Thoracic aorta (tissue), 2 donors: ENCODE measurements at places on chromosomes 7 and 10. TPM values are rescaled to one million over a fixed set of nuclear protein-coding genes. Genes with fewer than 3 reads are reported as not detected.
A peak's percentile ranks its signal among the peaks of the same experiment; 100 is the strongest.

- H3K4me1 ChIP-seq, result no peaks in the 10 kb centered on the region
- no peak for DNase-seq
- no peak overlapping the region for H3K4me3 ChIP-seq
- H3K27me3 ChIP-seq, result no peaks in the 10 kb centered on the region
- H3K36me3 ChIP-seq, result no peaks in the 10 kb centered on the region
Observed at GRCh38 chr7:129157651-129158050, 13.1 kb downstream of the TSPAN33 start.

DNA sequence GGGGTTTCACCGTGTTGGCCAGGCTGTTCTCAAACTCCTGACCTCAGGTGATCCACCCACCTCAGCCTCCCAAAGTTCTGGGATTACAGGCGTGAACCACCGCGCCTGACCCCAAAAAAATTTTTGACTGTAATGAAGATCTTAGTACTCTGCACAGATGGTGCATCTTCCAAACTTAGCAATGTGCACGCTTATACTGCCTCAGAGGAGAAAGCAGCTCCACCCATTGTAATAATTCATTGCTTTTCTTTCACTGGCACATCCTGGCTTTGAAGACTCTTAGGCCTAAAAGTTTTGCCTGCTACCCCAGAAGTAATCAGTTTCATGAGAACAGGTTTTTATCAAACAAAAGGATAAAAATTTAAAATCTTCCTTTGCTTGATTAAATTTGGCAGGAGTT, 52.1 kb upstream of the OIT3 start:
- H3K27me3 ChIP-seq, result no peaks in the 10 kb centered on the region
- no peaks in the 10 kb centered on the region for H3K36me3 ChIP-seq
- no peak overlapping the region for H3K27ac ChIP-seq

- no peaks in the 10 kb centered on the region for H3K36me3 ChIP-seq
- peak overlapping the region; percentile 92 for H3K27ac ChIP-seq
- H3K27me3 ChIP-seq, result no peaks in the 10 kb centered on the region
Observed at GRCh38 chr10:62046522-62047227, 145.2 kb downstream of the ARID5B start.

DNA sequence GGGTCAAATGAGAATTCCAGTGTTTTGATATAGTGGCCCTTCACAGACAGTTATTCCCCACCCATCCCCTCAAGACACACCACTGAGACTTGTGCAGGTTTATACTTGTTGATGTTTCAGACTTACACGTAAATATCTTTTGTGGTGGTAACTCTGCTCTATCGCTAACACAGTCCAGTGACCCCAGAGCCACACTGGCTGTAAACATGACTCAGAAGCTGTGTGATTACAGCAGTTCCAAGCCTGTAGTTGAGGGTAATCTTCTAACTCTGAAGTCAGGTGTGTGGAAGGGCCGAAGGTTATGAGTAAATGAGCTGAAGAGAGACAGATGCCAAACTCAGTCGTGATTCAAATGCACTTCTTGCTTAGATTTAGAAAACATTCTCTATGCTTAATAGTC, 19.4 kb downstream of the NOBOX start:
- H3K27me3 ChIP-seq, result no peaks in the 10 kb centered on the region
- no peaks in the 10 kb centered on the region for H3K4me1 ChIP-seq
- no peak overlapping the region for H3K4me3 ChIP-seq
- H3K27ac ChIP-seq, result no peak overlapping the region
- no peaks in the 10 kb centered on the region for H3K36me3 ChIP-seq

- H3K27ac ChIP-seq, result peak overlapping the region; percentile 88
- DNase-seq, result peak; percentile 36
- H3K27me3 ChIP-seq, result no peaks in the 10 kb centered on the region
- peaks cover 43% of the 10 kb centered on the region for H3K4me1 ChIP-seq
Observed at GRCh38 chr10:6279540-6280267, 77.0 kb downstream of the PFKFB3 start.

- DNase-seq, result no peak
- H3K4me3 ChIP-seq, result no peak overlapping the region
- H3K36me3 ChIP-seq, result peaks cover 10% of the 10 kb centered on the region
- no peaks in the 10 kb centered on the region for H3K4me1 ChIP-seq
Observed at GRCh38 chr7:4216016-4216415, 466.1 kb upstream of the FOXK1 start.

GRCh38 chr7:131081308-131081707, 246.4 kb upstream of the MKLN1 start:
- H3K27ac ChIP-seq, result no peak overlapping the region
- H3K4me3 ChIP-seq, result no peak overlapping the region
- H3K4me1 ChIP-seq, result peaks cover 43% of the 10 kb centered on the region
- H3K36me3 ChIP-seq, result no peaks in the 10 kb centered on the region
- no peaks in the 10 kb centered on the region for H3K27me3 ChIP-seq
- no peak for DNase-seq

DNA sequence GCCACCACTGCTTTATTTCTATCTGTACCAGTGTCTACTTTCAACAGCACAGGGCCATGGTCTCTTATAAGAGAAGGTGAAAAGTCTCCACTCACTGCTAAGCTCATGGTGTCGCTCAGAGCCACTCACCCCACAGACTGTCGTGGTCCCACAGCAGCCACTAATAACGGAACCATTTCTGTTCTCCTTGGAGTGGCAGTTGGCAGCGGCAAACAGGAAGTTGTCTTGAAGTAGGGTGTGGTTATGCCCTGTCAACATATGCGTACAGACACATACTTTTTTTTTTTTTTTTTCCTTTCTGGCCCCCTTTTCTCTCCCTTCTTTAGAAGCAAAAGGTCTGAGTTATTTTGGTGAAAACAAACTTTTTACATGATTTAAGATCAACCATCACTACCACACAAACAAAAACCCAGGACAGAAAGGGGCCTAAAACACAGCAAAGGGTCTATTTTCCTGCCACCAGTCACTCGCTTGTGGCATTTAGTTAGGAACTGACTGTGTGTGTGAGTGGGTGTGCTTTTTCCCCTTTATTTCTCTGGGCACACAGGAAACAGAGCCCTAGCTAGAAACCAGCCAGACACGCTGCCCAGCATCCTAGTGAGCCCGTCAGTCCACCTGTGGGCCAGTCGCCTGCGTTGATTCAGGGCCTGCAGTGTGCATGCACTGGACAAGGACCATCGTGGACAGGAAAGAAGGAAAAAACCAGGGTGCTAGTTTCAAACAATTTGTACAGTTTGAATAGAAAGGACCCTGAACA, 96.7 kb upstream of the EFCAB10 start:
- peaks cover 16% of the 10 kb centered on the region for H3K4me1 ChIP-seq
- peak overlapping the region; percentile 67 for H3K4me3 ChIP-seq
- peak; percentile 6 for DNase-seq
- H3K36me3 ChIP-seq, result no peaks in the 10 kb centered on the region
- H3K27me3 ChIP-seq, result no peaks in the 10 kb centered on the region

DNA sequence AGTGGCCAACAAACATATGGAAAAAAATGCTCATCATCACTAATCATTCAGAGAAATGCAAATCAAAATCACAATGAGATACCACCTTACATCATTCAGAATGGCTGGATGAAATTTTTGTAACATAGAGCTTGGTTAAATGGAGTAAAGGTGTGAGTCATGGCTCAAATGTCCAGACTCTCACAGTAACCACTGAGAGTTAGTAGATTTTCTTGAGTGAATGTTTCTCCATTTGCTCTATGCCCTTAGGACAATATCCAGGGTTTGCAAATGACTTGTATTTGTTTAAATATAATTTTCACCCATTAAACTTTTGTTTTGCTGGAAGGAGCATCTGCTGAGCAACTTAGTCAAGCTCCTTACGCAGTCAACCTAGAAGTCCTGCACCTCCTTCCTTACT, 967.2 kb downstream of the XPNPEP1 start:
- H3K36me3 ChIP-seq, result no peaks in the 10 kb centered on the region
- no peak overlapping the region for H3K27ac ChIP-seq
- no peak overlapping the region for H3K4me3 ChIP-seq
- no peaks in the 10 kb centered on the region for H3K4me1 ChIP-seq
- DNase-seq, result no peak

SLC26A3 gene
- total RNA-seq, result not detected

FGFBP3 gene
- total RNA-seq, result 0.81 TPM
